Left ventricle myocardium superior (tissue), 1 donor: ENCODE measurements at places on chromosomes 1 and 21. TPM values are rescaled to one million over a fixed set of nuclear protein-coding genes. Genes with fewer than 3 reads are reported as not detected.

GRCh38 chr1:89311757-89312156, 39.1 kb upstream of the GBP5 start:
- DNase-seq: no peak

GRCh38 chr1:187959062-187959461, 1130.3 kb downstream of the PLA2G4A start:
- DNase-seq: no peak

- DNase-seq: no peak
These were observed 46.6 kb downstream of the ARHGEF11 start for GRCh38 chr1:156998840-156999500.

FMO2 gene
- total RNA-seq: 53.5 TPM

GRCh38 chr1:41783189-41783639, 135.5 kb downstream of the HIVEP3 start:
- DNase-seq: no peak

DNA sequence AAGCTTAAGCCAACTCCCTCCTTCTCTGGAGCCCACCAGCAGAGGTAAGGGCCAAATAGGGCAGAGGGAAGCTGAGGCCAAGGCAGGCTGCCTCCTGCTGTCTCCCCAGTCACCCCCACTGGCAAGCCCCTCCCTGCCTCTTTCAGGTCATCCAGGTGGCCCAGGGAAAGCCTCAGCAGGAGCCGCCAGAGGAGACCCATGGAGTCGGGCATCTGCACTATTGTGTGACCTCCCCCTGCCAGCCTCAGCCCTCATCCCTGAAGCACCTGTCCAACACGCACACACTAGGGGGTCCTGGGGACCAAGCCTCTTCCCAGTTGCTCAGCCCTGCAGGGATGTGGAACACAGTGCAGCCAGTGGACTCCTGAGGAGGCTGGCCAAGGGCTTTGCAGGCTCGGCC, 5.3 kb upstream of the NAXE start:
- DNase-seq: no peak

GRCh38 chr1:202665417-202665816, 44.8 kb downstream of the SYT2 start:
- no peak for DNase-seq

TRAF3IP3 gene
- 1.9 TPM for total RNA-seq

PGLYRP4 gene
- not detected for total RNA-seq

DNA sequence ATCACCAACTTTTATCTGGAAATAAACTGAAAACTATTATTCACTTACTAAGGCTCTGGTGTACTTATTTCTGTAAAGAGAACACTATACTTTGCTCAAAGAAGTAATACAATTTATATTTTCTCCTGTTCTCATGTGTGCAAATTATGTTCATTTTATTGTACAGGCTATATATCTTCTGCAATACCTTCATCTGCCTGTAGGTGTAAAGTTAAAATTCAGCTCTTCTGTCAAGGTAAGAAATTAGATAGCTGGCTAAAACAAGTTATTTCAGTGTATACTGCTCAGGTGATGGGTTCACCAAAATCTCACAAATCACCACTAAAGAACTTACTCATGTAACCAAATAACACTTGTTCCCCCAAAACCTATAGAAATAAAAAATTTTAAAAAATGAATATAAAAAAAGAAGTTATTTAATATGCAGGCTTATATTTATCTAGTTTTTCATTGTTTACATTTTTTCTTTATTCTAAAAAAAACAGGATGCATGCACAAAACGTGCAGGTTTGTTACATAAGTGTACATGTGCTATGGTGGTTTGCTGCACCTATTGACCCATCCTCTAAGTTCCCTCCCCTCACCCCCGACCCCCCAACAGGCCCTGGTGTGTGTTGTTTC, 81.5 kb downstream of the PTGER3 start:
- no peak for DNase-seq

DNA sequence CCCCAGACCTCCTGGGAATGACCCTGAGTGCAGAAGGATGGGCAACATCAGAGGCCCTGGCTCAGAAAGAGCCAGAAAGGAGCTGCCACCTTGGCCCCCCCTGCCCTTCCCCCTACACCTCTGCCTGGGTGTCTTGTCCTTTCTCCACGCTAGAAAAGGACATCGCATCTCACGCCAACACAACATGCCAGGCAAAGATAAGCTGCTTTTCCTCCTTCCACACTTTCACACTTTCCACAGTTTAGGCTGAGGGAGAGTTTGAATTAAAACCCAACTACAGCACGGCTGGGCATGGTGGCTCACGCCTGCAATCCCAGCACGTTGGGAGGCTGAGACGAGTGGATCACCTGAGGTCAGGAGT, 109.5 kb downstream of the SPSB1 start:
- DNase-seq: no peak

DNA sequence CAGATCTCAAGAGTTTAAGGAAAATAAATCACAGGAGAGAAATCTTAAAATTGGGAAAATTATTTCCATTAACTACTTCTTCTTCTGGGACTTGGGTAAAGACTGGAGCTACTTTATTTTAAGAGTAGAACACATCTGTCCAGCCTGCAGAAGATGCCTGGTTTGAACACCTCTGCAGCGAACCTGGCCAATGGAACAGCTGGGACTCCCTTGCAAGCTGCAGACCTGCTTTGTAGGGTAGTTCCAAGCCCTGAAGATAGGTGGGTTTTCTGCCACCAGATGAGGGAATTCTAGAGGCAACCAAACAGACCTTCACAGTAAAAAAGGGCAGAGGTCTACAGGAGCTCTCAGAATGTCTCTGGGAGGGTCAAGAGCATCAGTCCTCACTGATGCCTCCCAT, 86.5 kb upstream of the CACNA1E start:
- no peak for DNase-seq

RIMKLA gene
- 9.7 TPM for total RNA-seq

DNA sequence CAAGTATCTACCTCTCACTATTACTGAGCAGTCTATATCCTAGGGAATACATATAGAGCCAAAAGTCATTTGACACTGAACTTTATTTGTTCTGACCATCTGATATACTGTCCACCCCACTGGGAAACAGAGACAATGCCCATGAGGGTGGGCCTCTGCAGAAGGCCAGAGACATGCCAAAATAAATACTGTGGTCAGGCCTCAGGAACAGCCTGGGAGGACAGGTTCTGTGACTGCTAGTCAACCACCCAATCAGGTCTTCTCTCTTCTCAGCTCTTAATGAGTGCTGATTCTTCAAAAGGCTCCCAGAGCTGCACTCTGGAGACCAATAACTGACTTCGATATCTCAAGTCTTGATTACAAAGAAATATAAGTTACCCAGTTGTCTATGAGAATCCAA, 5.5 kb upstream of the ANKRD35 start:
- DNase-seq: no peak

GRCh38 chr1:212828395-212828794, 19.1 kb downstream of the SPATA45 start:
- DNase-seq: no peak

- no peak for DNase-seq
These were observed 186.8 kb upstream of the MAP1LC3C start for GRCh38 chr1:242185731-242186130.

DNA sequence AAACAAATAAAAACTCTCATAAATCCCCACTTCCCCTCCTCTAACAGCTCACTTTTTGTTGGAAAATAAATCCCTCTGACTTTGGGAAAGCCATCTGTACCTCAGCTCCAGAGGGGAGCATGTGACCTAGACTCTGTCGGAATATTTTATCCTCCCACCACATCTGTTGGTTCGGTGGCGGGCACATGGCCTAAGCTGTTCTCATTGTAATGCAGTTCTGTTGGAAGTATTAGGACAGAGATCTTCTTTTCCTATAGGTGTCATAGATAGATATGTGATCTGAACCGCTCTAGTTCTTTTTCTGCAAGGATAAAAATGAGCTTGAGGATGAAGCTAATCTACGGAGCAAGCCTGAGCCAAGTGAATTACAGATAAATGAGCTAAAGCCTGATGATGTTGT, 50.5 kb upstream of the EPS8L3 start:
- DNase-seq: no peak

FMO1 gene
- 0.59 TPM for total RNA-seq

SPRR2A gene
- not detected for total RNA-seq

DNA sequence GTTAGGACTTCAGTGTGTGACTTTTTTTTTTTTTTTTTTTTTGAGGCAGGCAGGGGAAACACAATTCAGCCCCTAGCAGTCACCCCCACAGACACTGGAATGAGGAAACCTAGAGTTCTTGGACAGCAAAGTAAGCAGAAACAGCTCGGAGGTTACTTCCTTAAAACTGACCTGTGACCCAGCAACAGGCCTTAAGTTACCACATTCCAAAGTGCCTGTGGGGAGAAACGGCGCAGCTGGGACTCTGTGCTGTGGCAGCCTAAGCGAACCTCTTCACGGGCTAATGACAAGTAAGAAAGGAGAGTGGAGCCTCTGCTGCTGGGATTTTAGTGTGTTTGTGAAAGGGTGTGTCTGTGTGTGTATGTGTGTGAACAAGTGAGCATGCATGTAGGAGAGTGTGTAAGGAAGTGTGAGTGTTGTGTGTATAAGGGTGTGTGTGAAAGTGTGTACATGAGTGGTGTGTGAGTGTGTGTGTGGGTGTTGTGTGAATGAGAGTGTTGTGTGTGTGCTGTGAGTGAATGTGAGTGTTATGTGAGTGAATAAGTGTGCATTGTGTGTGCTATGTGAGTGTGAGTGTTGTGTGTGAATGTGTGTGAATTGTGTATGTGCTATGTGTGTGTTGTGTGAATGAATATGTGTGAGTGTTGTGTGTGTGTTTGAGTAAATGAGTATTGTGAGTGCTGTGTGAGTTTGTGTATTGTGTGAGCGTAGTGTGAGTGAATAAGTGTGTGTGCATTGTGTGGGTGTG, 180.8 kb downstream of the BRINP2 start:
- no peak for DNase-seq

- DNase-seq: no peak
These were observed 390 bp downstream of the ZFP69B start for GRCh38 chr1:40450495-40451237.

DNA sequence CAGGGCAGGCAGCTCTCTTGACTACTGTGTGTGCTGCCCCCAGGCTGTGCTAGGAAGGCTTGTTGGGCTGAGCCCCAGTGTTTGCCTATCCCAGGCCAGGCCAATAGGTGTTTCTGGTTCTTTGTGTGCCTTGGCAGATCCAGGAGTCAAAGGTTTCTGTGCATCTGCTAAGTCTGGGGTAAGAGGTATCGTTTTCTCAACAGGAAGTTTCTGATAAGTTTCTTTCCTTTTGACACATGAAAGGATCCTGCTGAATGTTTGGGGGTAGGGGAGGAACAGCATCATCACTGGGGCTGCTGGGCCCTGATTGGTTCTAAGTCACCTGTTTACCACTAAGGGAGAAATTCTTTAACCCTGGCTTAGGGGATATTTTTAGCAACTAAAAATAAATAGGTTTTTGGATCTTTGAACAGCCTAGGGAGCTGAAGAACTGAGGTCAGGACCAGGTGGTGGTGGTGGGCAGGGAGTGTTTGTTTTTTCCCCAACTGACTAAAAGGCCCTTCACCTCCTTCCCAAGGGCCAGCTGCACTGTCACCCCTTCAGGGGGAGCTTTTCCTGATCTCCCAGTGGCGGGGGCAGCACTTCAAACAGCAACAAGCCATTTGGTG, 85.1 kb downstream of the KCNN3 start:
- DNase-seq: no peak

GRCh38 chr1:224404916-224405603, 29.5 kb downstream of the WDR26 start:
- no peak for DNase-seq

DNA sequence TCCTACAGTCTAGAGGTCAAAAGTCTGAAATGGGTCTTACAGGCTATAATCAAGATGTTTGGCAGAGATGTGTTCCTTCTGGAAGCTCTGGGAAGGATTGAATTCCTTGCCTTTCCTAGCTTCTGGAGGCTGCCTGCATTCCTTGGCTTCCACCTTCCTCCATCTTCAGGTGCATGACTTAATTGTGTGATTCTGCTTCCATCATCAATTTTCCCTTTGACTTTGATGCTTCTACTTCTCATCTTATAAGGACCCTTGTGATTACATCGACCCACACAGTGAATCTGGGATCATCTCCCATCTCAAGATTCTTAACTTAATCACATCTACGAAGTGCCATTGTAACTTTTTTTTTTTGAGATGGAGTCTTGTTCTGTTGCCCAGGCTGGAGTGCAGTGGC, 111.4 kb downstream of the UCK2 start:
- no peak for DNase-seq

DNA sequence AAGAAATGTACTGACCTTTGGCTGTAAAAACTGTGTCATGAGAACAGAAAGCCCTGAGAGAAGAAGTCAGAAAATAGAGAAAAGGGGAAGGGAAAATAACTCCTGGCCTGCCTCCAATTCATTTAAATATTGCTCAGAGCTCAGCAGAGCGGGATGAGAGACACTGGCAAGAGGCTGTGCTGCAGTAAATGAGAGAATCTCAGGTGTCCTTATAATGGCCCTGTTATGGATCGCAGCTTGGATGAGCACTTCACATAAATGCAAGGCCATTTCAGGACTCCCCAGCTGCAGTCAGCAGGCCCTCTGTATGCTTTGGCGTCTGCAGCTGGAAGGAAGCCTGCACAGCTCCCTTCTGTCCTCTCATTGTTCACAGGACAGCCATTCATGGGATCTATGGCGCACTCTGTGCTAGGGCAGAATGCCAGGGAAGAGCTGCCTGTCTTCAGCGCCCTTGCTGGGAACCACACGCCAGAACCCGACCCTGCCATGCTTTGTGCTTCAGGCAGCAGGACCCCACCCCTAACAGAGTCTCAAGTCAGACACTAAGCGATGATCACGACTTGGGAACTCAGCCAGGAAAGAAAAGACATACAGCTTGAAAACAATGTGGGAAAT, 20.7 kb upstream of the ABCB10 start:
- DNase-seq: peak; percentile 70

DNA sequence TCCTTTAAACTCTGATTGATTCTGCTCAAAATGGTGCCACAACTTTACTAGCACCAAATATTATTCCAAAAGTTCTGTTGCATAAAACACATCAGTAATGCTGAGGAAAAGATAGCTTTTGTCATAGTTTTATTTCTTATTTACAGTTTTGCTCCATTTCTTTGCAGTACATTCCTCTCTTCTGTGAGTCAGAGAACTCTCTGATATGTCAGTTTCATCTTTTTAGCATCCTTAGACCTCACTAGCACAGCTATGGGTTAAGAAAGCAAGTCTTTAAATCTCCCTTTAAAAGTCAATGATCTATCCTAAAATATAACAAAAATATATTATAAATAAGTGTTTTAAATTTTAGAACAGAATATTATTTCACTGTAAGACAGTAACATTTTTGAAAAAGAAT, 356.6 kb upstream of the SNX7 start:
- DNase-seq: no peak

- DNase-seq: no peak
These were observed 158.9 kb upstream of the PROX1 start for GRCh38 chr1:213828867-213829266.
